Posterior cingulate gyrus (tissue), 11 donors: ENCODE measurements at places on chromosomes 7 and 10.

DNA sequence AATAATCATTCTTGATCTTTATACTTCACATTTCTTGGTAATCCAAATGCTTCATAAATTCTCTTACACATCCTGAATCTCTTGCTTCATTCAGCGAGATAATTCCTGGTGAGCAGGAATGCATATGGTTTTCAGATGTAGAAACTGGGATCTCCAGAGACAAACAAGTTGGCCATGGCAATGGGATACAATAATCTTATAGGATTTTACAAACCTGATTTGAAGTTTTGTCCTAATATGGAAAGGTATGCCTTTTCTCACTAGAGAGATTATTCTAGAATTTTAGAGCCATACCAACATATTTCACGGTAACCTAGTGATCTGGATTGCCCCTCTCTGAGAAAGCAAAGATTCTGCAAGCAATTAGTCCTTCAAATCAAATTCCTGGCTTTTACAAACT lies 13.1 kb upstream of the TRDMT1 start:
- no peak for DNase-seq

- no peak for DNase-seq
Measured at GRCh38 chr7:27154369-27154768, 2.0 kb upstream of the HOXA3 start.

DNA sequence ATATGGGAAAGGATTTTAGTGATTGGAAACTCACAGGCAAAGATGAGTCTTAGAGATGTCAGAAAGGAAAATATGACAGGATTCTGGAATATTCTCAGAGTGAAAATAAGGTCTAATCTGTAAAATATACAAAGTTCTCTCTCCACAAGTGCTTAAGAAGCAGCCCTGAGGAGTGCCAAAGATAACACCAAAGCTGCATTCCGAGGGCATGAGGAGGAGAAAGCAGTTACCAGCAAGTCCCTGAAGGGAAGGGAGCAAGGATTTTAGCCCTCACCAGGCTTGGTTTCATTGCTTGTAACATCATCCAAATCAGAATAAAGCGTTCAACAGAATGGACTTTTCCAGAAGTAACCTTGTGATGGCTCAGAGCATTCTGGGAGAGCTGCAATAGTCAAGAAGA lies 31.4 kb upstream of the DLX6 start:
- DNase-seq, result no peak

GRCh38 chr10:110207805-110208613 lies 604 bp downstream of the MXI1 start:
- no peak for DNase-seq

DNA sequence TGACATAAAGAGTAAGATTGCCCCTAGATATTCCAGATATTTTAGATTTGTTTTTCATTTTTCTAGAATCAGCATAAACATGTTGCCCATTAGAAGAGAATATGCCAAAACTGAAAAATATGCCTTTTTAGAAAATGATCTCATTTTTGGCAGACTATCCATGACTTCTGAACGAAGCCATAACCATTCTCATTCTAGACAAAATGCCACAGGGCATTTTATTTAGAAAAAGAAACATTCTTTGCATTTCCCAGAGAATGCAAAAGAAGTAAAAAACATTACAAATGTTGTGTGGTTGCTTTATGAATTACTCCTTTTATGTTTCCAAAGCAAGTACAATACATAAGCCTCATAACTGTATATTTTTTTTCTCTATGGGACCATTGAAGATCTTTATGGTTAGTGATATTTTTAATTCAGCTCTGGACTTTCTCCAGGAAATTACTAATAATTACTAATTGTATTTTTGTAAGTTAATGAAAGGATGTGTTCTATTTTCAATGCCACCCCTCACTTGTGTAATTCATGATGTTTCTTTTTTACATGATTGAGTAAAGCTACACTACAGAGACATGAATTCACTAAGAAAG lies 109.6 kb upstream of the SEM1 start:
- DNase-seq, result no peak
